ENCODE measurements at places on chromosomes 2 and 18. TPM values are rescaled to one million over a fixed set of nuclear protein-coding genes. Genes with fewer than 3 reads are reported as not detected.

The GALNT14 gene
- 0.20 TPM for total RNA-seq

The ITSN2 gene
- total RNA-seq, result 10.1 TPM

The CNOT11 gene
- 43.1 TPM for total RNA-seq

The VIT gene
- total RNA-seq, result 34.0 TPM

The MYO5B gene
- 5.5 TPM for total RNA-seq

The NUP35 gene
- 29.5 TPM for total RNA-seq

DNA sequence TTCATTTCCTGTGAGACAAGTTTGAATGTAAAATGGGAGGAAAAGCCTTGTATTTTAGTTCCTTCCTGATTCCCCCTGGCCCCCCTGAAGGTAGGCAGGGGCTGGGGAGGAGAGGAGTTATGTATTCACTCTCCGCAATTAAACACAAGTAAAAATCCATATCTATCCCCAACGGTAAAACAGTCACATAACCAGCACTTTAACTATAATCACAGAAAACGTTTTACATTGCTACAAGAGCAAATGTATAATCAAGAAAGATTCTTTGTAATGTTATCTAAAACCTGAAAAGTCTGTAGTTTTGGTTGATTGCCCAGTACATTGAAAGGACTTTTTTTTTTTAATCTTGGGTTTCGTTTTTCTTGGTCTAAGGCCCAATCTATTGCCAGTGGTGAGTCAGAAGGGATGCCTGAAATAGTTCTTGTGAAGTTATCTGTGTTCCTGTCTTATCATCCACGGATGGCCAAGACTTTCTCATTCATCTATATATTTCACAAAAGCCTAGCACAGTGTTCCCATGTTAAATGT, 34.5 kb upstream of the CCNYL1 start:
- DNase-seq, result peak; percentile 82

GRCh38 chr2:64542071-64543007, 18.2 kb downstream of the AFTPH start:
- no peak for DNase-seq

GRCh38 chr2:1664698-1665097, 79.6 kb downstream of the PXDN start:
- DNase-seq, result no peak

GRCh38 chr18:48569139-48569914, 30.5 kb downstream of the CTIF start:
- DNase-seq, result no peak

DNA sequence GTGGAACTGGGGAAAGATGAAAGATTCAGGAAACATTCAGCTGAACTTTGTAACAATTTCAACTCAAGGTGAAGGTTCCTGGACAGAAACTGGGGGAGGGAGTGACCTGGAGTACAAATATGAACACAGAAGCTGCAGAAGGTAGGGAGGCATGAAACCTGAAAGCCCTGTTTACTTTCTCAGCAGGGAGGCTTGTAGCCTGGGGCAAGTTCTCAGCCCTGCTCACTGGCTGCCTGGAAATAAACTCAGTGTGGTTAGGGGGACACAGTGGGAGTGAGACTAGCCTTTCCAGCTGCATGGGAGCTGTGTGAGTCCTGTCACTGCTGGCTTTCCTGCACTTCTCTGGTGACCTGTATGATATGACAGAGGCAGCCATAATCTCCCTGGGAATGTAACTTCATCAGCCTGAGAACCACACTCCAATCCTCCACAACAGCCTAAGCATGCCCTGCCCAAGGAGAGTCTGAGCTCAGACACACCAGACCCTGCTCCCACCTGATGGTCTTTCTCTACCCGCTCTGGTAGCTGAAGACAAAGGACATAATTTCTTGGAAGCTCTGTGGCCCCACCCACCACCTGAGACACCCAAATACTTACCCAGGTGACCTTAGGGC, 77.0 kb downstream of the ZSWIM2 start:
- peak; percentile 55 for DNase-seq

- no peak for DNase-seq
These were observed 370.6 kb upstream of the CDH20 start for GRCh38 chr18:60962625-60963024.

DNA sequence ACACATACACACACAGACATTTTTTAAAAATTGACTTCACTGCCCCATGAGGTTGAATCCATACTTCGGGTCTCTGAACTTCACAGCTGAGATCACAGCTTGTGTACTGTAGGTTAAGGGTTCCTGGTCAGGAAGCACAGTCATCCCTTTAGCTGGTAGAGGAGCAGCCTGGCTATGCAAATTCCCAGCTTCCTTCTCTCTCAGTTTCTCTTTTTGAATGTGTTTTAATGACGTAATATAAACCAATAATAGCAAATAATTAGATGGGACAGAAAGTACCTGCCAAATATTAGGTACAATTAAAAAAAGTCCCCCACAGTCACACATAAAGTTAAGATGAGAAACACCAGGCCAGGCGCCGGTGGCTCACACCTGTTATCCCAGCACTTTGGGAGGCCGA, 178.7 kb downstream of the ZNF385B start:
- no peak for DNase-seq

DNA sequence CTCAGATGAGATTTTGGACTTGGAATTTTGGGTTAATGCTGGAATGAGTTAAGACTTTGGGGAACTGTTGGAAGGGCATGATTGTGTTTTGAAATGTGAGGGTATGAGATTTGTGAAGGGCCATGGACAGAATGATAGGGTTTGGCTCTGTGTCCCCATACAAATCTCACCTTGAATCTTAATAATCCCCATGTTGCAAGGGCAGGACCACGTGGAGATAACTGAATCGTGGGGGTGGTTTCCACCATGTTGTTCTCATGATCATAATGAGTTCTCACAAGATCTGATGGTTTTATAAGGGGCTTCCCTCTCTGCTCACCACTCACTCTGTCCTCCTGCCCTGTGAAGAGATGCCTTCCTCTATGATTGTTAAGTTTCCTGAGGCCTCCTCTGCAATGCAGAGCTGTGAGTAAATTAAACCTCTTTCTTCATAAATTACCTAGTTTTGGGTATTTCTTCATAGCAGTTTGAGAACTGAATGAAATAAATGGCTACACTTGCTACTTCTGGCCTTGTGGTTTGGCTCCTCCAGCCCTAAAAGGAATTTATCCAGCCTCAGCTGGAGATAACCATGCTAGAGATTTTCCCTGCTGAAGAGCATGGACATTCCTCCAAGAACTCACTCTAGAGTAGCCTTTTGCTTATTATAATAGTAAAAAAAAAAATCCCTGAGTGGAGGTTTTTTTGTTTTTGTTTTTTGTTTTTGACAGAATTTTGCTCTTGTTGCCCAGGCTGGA, 144.3 kb upstream of the TFPI start:
- DNase-seq, result no peak
